ENCODE measurements at places on chromosomes 1 and 21. TPM values are rescaled to one million over a fixed set of nuclear protein-coding genes. Genes with fewer than 3 reads are reported as not detected.
A peak's percentile ranks its signal among the peaks of the same experiment; 100 is the strongest.

DNA sequence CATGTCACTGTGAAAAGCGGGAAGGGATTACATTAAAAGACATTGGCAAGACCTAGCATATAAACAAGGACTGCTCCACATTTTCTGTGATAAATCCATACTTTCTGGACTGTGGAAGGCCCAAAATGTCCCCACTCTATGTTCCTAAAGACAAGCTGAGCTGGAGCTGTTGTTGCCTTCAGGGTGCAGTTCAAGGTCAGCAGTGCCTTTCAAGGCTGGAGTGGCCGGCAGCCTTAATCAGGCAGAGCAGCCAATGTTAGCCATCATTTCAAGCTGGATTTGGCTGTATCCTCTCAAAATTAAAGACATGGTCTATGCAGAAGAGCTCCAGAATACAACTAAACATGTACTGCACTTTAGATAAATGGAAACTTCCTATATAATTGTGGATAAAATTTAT lies 70.4 kb upstream of the ADAM30 start:
- peaks cover 16% of the 10 kb centered on the region for H3K36me3 ChIP-seq
- DNase-seq = no peak
- no peaks in the 10 kb centered on the region for H3K27me3 ChIP-seq
- no peak overlapping the region for H3K4me3 ChIP-seq

DNA sequence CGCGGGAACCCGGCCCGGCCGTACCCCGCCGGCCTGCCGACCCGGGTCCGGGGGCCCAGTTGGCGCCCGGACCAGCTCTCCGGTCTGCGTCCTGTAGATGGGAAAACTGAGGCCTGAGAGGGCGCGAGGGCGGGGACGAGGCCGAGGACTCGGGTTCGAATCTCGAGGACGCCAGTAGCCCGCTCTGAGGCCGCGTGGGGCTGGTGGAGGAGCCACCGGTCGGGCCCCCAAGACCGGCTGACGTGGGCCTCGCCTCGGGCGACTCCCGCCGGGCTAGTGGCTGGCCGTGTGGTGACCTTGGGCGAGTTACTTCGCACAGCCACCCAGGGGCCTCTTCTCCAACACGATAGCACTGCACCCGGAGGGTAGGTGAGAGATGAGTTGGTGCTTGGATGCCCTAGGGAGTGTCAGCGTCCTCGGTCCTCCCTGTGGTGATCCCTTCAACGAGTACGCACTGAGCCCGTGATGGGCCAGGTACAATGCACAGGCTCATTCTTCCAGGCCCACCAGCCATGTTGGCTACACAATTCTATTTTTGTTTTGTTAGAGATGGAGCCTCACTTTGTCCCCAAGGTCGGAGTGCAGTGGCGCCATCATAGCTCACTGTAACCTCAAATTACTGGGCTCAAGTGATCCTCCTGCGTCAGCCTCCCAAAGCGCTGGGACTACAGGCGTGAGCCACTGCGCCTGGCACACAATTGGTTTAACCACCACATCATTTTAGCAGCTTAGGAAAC lies 404 bp upstream of the SCMH1 start:
- H3K4me1 ChIP-seq = peaks cover 80% of the 10 kb centered on the region
- no peaks in the 10 kb centered on the region for H3K36me3 ChIP-seq
- peak overlapping the region; percentile 52 for H3K4me3 ChIP-seq
- DNase-seq = no peak

DNA sequence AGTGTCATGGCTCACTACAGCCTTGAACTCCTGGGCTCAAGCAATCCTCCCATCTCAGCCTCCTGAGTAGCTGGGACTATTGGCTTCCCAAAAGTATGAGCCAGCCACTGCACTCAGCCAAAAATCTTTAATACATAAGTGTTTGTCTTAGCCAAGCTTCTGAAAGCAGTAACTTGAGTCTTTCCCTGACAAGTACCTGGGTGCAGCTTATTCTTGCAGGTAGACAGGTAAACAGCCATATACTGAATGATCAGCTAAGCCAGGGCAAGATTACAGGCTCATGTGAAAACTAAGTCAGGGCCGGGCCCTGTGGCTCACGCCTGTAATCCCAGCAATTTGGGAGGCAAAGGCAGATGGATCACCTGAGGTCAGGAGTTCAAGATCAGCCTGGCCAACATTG lies 7.8 kb downstream of the MEAF6 start:
- peaks cover 62% of the 10 kb centered on the region for H3K36me3 ChIP-seq
- DNase-seq = no peak
- H3K27ac ChIP-seq = no peak overlapping the region
- H3K4me3 ChIP-seq = no peak overlapping the region
- no peaks in the 10 kb centered on the region for H3K27me3 ChIP-seq

DNA sequence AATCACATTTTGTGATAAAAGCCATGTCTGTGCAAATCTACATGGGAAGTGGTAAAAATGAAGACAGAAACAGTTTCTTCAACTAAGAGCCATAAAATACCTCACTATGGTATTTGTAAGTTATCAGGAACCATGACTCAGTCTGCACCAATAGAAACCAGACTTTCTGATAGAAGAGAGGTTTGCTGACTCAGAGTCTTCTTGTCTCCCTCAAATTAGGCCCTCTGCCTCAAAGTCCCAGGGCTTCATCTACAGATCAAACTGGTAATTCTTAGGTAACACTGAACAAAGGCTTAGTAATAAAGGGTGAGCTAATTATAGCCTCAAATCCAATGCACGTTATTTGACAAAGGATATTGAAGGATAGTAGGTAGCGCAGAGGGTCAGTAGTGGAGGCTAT lies 30.9 kb upstream of the SSX2IP start:
- DNase-seq = peak; percentile 6
- peak overlapping the region; percentile 82 for H3K27ac ChIP-seq
- no peaks in the 10 kb centered on the region for H3K36me3 ChIP-seq
- no peak overlapping the region for H3K4me3 ChIP-seq

- H3K4me1 ChIP-seq = peaks cover 61% of the 10 kb centered on the region
- H3K27ac ChIP-seq = no peak overlapping the region
- no peak for DNase-seq
- H3K36me3 ChIP-seq = no peaks in the 10 kb centered on the region
- H3K27me3 ChIP-seq = peaks cover 5% of the 10 kb centered on the region
Observed at GRCh38 chr1:62685431-62685859, 2.7 kb downstream of the DOCK7 start.

DNA sequence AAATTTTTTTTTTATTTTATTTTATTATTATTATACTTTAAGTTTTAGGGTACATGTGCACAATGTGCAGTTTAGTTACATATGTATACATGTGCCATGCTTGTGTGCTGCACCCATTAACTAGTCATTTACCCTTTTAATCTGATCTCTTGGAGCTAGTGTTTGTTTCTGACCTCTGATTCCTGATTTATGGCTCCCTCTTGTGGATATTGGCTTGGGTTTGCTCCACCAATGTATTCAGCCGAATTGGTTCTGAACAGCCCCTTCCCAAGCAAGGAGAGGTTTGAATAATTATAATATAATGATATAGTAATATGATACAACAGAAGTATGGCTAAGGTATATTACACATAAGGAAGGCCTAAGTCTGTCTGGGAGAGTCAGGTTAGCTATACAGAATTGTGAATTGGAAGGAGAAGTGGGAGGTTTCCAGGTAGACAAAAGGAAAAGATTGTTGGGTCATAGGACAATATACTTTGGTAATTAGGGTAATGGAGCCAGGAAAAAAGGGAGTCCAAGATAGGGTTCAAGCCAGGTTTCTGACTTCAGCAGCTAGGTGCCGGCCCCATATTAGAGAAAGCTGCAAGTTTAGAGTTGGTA lies 53.1 kb upstream of the HMCN1 start:
- DNase-seq = peak; percentile 50
- H3K4me1 ChIP-seq = peaks cover 9% of the 10 kb centered on the region
- H3K36me3 ChIP-seq = no peaks in the 10 kb centered on the region

DNA sequence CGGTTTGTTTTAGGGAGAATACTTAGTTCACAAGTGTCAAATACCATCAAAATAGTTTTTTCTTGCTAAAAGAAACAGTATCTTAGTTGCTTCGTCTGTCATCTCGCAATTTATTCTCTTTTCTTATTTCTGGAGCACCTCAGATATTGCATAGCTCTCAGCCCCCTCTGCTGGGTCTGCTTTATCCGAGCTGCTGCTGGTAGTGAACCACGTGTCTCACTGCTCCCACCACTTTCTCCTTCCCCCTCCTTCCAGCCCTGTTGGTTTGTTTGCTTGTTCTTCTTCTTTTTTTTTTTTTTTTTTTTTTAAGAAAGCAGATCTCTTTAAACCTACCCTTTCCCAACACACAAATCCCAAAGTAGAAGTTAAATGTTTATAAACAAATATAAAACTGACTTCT lies 170.8 kb downstream of the EDEM3 start:
- no peak overlapping the region for H3K4me3 ChIP-seq
- H3K4me1 ChIP-seq = no peaks in the 10 kb centered on the region
- no peak for DNase-seq
- 0 out of 3 replicates have a peak, but pooled peaks cover 4% of the 10 kb centered on the region for H3K27me3 ChIP-seq

DNA sequence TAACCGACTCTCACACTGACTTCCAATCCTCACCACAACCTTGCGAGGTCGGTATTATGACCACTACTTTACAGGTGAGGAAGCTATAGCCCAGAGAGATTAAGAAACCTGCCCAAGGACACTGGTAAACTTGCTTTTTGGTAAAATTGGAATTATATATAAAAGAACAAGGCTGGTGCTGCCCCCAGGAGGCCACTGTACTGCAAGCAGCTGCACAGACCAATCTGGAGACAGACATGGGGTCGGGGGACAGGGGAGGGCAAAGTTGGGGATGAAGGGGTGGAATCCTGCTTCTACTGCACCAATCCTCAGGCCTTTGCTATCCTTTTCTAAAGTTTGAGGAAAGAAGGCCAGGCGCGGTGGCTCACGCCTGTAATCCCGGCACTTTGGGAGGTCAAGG lies 280.8 kb downstream of the SPATA17 start:
- DNase-seq = no peak
- no peaks in the 10 kb centered on the region for H3K36me3 ChIP-seq
- H3K4me1 ChIP-seq = no peaks in the 10 kb centered on the region
- no peaks in the 10 kb centered on the region for H3K27me3 ChIP-seq
- no peak overlapping the region for H3K27ac ChIP-seq

DNA sequence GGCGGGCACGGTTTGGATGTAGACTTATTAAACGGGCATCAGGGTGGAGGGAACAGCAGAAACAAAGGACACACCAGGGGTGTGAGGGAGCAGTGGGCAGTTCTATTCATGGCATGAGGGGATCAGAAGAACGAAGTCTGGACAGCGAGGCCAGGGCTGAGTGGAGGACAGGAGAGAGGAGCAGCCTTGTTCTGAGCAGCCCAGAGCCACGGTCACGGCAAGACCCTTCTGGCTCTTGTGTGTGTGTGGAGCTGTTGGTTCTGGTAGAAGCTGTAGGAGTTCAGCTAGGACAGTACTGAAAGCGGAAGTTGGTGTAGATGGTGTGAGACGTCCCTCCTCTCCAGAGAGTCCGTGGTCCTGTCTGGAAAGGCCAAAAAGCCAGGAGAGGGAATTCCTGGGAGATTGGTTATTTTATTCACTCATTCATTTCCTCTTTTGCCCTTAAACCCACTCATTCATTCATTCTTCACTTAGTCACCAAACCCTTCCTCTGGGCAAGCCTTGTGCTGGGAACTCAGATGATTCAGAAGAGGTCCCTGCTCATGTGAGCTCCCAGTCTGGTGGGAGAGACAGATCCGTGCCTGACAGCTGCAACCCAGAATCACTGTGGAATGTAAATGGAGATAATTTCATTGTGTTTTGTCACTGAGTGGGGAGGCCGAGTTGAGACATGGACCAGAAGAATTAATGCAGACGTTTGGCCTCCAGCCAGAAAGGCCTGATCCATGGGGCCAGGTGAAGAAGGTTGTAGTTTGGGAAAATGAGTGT lies 4.1 kb upstream of the ACOT11 start:
- no peaks in the 10 kb centered on the region for H3K36me3 ChIP-seq
- DNase-seq = no peak
- H3K4me3 ChIP-seq = no peak overlapping the region
- H3K4me1 ChIP-seq = peaks cover 58% of the 10 kb centered on the region
- H3K27ac ChIP-seq = no peak overlapping the region
- H3K27me3 ChIP-seq = no peaks in the 10 kb centered on the region

GRCh38 chr1:67053535-67053784 lies 488 bp downstream of the SLC35D1 start:
- H3K36me3 ChIP-seq = no peaks in the 10 kb centered on the region
- peaks cover 35% of the 10 kb centered on the region for H3K4me1 ChIP-seq
- no peaks in the 10 kb centered on the region for H3K27me3 ChIP-seq
- DNase-seq = peak; percentile 54

GRCh38 chr1:59520827-59521418 lies 224.0 kb downstream of the FGGY start:
- no peak for DNase-seq
- peaks cover 43% of the 10 kb centered on the region for H3K4me1 ChIP-seq
- no peak overlapping the region for H3K4me3 ChIP-seq
- H3K27me3 ChIP-seq = no peaks in the 10 kb centered on the region
- H3K27ac ChIP-seq = no peak overlapping the region

The MARK1 gene
- not detected for total RNA-seq

The SPATA21 gene
- total RNA-seq = 0.80 TPM

All from HepG2 (cell line).